T-helper 17 cell (primary cell): ENCODE measurements at places on chromosomes 11 and 22. TPM values are rescaled to one million over a fixed set of nuclear protein-coding genes. Genes with fewer than 3 reads are reported as not detected.
A peak's percentile ranks its signal among the peaks of the same experiment; 100 is the strongest.

GRCh38 chr11:86787656-86788055 lies 12.7 kb upstream of the PRSS23 start:
- peaks cover 30% of the 10 kb centered on the region for H3K27me3 ChIP-seq
- no peaks in the 10 kb centered on the region for H3K4me1 ChIP-seq
- no peak overlapping the region for H3K4me3 ChIP-seq
- H3K36me3 ChIP-seq = no peaks in the 10 kb centered on the region
- no peak for DNase-seq

DNA sequence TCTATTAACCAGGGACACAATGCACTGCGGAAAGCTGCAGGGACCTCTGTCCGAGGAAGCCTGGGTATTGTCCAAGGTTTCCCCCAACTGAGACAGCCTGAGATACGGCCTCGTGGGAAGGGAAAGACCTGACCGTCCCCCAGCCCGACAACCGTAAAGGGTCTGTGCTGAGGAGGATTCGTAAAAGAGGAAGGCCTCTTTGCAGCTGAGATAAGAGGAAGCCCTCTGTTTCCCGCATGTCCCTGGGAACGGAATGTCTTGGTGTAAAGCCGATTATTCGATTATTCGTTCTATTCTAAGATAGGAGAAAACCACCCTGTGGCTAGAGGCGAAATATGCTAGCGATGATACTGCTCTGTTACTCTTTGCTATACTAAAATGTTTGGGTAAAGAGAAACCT lies 5.2 kb downstream of the BET1L start:
- no peaks in the 10 kb centered on the region for H3K27me3 ChIP-seq
- H3K4me3 ChIP-seq = peak overlapping the region; percentile 50
- H3K36me3 ChIP-seq = peaks cover 3% of the 10 kb centered on the region
- DNase-seq = no peak

- no peak overlapping the region for H3K4me3 ChIP-seq
- no peaks in the 10 kb centered on the region for H3K36me3 ChIP-seq
- no peak overlapping the region for H3K27ac ChIP-seq
- no peak for DNase-seq
- peaks cover 7% of the 10 kb centered on the region for H3K4me1 ChIP-seq
- H3K27me3 ChIP-seq = peaks cover 56% of the 10 kb centered on the region
Observed at GRCh38 chr11:1639102-1639620, 9.6 kb downstream of the KRTAP5-5 start.

GRCh38 chr11:58905011-58905720 lies 34.1 kb upstream of the GLYATL1 start:
- H3K27ac ChIP-seq = no peak overlapping the region
- no peak for DNase-seq
- peaks cover 90% of the 10 kb centered on the region for H3K27me3 ChIP-seq
- H3K4me1 ChIP-seq = no peaks in the 10 kb centered on the region

GRCh38 chr22:40001800-40002577 lies 7.2 kb downstream of the FAM83F start:
- no peak for DNase-seq
- no peak overlapping the region for H3K4me3 ChIP-seq
- H3K27ac ChIP-seq = no peak overlapping the region
- peaks cover 31% of the 10 kb centered on the region for H3K27me3 ChIP-seq

DNA sequence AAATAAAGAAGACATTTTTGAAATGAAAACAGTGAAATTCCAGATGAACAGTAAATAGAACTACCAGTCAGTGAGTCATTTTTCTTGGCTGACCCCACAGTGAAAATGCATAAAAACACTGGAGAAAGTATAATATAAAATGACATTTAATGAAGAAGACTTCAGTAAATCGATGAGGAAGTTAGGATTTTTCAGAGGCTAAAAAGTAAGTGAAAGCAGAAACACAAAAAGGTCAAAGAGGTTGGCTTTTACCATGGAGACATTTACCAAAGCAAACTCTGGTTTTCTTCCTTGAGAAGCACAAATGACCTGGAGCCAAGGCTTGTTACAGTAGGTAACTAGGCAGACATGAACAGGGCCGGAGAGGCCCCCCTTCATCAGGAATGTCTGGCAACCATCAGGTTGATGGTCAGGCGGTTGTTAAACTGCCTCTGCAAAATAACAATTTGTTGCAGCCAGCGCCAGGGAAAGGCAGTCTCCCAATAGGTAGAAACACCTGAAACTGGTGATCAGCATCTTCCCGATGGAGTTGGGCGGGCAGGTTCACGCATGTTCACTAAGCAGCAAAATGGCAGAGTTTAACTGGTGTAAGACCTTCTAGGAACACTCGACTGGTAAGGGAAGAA lies 16.7 kb upstream of the TMEM123 start:
- H3K27me3 ChIP-seq = no peaks in the 10 kb centered on the region
- no peaks in the 10 kb centered on the region for H3K36me3 ChIP-seq
- peaks cover 57% of the 10 kb centered on the region for H3K4me1 ChIP-seq
- no peak overlapping the region for H3K4me3 ChIP-seq

DNA sequence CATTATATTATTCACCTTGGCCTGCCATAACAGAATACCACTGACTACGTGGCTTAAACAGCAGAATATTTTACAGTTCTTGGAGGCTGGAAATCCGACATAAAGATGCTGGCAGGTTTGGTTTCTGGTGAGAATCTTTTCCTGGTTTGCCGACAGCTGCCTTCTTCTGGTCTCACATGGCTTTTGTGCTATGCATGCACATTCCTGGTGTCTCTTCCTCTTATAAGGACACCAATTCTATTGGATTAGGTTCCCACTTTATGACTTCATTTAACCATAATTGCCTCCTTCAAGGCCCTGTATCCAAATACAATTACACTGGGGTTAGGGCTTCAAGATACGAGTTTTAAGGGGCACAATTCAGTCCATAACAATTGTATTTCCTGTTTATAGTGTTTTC lies 17.1 kb downstream of the RNF214 start:
- peaks cover 11% of the 10 kb centered on the region for H3K36me3 ChIP-seq
- peaks cover 2% of the 10 kb centered on the region for H3K4me1 ChIP-seq
- DNase-seq = no peak
- no peak overlapping the region for H3K4me3 ChIP-seq
- H3K27ac ChIP-seq = no peak overlapping the region
- no peaks in the 10 kb centered on the region for H3K27me3 ChIP-seq

DNA sequence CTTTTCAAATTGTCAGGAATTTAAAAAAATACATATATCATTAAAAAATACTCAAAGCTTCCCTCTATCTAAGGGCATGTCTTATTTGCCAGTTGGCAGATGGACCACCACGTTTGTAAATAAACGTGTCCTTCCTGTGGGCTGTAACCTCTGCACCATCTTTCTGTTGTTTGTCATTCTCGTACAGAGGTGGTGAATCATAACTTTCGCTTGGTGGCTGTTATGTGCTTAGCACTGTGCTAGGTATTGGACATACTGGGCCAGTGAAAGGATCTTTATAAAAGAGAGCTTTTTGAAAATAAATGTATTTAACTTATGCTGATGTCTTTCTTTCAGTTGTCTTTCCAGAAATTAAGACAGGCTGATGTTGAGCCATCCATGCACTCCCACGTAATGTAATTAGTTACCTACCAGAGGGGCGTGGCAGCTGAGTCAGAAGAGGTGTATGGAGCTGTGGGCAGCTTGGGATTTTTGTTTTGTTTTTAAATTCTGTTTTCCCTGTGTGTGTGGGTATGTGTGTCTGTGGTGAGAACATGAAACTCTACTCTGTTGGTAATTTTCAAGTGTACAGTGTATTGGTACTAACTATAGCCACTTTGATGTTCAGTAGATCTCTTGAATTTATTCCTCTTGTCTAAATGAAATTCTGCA lies 62.7 kb downstream of the TECTA start:
- H3K4me3 ChIP-seq = no peak overlapping the region
- no peaks in the 10 kb centered on the region for H3K4me1 ChIP-seq
- peaks cover 39% of the 10 kb centered on the region for H3K27me3 ChIP-seq
- H3K27ac ChIP-seq = no peak overlapping the region
- H3K36me3 ChIP-seq = no peaks in the 10 kb centered on the region

INS gene
- total RNA-seq = not detected

OR51B2 gene
- total RNA-seq = not detected

HEPN1 gene
- total RNA-seq = not detected

GDPD5 gene
- total RNA-seq = 108 TPM

FGF4 gene
- not detected for total RNA-seq

ARFIP2 gene
- 53.3 TPM for total RNA-seq
